T-helper 9 cell (primary cell): ENCODE measurements at places on chromosomes 5 and 9.

- DNase-seq: no peak
Measured at GRCh38 chr5:127969002-127969401, 114.6 kb upstream of the SLC12A2 start.

- no peak for DNase-seq
Measured at GRCh38 chr5:149931992-149932436, 12.6 kb downstream of the PDE6A start.

DNA sequence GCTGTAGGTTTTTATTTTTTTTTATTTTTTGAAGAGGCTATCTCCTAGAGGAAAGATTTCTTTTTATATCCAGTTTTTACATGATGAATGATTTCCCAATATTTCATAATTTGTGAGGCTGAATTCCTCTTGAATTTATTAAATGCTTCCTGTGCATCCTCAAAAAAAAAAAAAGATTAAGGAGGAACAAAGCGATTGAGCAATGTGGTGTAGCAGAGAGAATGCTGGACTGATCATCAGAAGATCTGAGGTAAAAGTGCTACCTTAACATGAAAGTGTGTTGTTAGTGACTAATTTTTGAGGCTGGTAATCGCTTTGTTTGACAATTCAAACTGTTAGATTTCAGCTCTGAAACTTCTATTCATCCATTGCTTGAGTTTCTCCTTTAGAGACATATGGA is 125.1 kb downstream of the ESM1 start:
- DNase-seq: no peak

DNA sequence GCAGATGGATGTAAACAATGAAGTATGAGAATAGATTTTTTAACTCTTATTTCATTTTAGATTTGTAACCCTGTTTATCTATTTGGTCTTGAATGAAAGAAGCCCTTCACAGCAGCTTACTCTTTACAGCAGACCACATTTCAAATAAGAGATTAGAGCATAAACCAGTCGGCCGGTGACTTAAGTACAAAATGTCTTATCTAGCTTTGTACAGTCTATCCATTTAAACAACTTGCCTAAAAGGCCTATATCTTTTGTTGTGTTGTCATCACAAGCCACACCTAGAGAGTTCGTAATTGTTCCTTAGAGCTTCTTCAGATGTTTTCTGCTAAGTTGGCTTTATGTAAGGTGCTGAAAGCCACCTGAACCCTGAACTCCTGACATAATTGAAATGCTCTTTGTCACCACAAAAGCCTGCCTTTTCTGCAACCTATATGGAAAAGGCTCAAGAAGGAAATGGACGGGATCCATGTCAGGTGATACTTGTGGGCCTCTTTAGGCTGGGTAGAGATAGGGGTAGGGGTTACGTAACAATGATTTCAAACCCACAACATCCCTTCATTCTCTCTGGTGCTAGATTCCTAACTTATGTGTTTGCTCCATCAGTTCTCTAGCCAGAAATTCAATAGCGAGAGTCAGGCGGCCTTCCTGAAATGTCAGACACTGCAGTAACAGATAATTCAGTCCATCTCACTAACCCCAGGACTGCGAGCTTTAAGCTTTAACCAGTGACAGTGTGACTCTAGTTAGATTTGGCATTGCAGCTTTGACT is 162.5 kb downstream of the CD180 start:
- DNase-seq: no peak

DNA sequence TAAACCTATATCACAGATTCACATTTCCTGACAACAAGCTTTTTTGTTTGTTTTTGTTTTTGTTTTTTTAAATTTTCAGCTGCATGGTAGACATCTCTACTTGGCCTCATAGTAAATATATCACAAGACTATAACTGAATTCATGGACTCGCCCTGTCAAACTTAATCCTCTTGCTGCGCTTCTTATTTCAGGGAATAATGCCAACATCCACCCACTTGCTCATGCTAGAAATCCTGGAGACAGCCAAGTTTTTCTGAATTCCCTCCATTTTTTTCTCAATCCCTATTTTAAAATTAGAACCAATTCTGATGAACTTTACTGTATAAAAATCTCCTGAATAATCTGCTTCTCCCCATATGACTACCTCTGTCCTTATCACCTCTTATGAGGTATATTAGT is 283.6 kb upstream of the RPS23 start:
- no peak for DNase-seq

DNA sequence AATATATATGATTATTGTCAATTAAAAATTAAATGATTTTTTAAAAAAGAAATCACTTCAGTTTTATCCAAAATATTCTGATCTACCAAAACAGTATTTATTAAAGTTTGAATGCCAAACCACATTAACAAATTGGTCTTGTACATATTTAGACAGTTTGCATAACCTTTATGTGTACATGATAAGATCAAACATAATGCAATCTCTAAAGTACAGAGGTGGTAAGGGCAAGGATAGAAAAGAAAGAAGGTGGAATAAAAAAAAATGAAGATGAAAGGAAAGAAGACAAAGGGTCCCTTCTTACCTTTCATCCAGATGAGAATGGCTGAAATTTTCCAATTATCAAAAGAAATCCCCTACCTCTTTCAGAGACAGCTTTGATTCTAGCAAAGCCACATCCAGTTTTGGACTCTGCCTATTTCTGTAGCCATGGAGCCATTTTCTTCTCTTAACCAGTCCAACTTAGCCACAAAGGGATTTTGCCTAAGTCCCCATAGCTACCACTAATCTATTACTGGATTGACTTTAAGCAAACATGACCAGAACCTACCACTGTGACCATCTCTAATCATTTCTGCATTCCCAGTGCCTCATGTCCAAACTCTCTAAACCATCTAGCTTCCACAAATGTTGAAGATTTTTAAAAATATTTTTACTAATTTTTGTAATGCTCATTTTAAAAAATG is 133.3 kb upstream of the TRPM3 start:
- DNase-seq: no peak

DNA sequence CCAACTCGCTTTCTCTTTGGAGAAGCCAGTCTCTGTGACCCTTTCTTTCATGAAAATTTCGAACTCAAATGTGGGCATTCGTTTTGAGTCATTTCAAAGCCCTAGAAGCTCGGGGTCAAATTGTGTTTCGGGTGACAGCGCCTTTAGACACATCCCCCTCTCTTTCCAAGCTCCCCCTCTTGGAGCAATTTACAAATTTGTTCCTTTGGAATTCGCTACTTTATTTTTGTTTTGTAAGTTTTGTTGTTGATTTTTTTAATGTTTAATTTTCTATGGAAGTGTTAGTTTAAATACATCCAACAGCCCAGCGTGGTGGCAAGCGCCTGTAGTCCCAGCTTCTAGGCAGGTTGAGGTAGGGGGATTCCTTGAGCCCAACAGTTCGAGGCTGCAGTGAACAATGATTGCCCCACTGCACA is 4.6 kb upstream of the BARX1 start:
- no peak for DNase-seq

DNA sequence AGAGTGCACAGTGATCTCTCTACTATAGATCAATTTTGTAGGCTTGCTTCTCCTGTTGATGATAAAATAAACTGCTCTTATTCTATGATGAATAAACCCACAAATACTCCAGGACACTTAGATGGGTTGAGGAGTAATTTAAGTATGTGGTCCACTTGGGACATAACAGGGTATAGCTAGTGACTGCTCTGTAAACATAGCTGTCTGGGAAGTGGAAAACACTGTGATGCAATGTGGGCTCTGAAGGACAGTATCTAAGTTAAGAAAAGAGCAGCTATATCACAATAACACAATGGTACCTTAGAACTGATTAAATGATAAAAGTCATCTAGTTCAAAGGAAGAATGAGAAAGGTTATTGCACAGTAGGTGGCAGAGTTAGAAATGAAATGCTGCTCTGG is 294.3 kb upstream of the HAPLN1 start:
- no peak for DNase-seq

DNA sequence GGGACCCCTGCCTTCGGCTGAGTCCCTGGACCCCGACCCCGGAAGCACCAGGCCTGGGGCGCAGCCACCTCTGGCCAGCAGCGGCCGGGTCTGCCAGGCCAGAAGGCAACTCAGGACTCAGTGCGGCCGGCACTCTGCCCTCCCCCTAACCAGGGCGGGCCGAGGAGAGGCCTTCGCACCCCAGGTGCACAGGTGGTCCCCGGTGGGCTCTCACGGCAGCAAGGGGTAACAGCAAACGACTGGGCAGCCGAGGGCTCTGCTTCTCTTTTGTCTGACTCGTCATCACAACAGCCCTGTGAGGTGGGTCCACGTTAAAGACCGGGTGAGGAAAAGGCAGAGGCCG is 20.7 kb upstream of the NOTCH1 start:
- no peak for DNase-seq

DNA sequence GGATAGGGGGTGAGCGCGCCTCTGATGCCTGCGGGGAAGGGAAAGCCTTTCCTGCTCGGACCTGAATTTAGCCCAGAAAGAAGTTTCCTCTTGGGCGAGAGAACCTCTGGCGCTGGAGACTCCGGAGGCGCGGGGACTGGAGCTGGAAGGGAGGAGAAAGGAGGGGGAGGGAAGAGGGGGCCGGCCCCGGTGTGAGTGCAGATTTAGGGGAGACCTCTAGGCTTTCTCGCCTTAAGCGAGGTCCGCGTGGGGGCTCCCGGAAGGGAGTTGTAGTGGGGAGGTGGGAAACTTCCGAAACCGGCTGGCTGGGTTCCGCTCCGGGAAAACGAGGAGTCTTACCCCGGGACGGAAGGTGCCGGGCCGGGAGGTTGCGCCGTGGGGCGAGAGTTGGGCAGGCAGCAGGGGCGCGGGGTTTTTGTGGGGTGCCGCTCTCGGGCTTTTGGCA is 1.3 kb downstream of the PCSK5 start:
- no peak for DNase-seq

DNA sequence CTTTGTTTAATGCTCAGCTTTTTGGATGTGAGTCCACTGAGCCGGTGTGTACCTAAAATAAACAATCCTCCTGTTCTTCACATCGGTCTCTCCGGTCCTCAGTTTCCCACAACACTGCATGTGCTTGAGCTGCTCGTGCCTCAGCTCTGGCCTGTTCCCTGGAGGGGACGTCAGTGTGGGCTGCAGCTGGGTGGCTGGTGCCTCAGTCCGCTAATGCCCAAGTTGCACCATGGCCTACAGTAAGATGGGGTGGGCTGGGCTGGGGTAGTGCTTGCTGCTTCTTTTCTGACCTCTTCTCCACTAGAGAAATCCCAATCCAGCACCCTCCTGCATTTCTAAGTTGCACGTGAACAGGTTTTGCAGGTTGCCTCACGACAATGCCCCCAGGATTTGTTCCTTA is 595 bp upstream of the BTNL9 start:
- DNase-seq: no peak

DNA sequence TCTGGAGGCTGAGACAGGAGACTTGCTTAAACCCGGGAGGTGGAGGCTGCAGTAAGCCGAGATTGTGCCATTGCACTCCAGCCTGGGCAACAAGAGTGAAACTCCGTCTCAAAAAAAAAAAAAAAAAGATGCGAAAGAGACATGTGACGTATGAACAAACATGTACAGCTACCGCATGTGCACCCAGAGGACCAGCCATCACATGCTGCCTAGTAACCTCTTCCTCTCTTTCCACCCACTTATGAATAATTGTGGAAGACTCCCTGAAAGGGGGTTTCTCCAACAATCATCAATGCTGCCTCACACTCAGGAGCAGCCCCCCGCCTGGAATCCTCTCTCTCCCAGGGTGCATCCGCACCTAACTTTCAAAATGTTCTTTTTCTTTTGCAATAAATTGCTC is 2.2 kb downstream of the SARDH start:
- DNase-seq: no peak

DNA sequence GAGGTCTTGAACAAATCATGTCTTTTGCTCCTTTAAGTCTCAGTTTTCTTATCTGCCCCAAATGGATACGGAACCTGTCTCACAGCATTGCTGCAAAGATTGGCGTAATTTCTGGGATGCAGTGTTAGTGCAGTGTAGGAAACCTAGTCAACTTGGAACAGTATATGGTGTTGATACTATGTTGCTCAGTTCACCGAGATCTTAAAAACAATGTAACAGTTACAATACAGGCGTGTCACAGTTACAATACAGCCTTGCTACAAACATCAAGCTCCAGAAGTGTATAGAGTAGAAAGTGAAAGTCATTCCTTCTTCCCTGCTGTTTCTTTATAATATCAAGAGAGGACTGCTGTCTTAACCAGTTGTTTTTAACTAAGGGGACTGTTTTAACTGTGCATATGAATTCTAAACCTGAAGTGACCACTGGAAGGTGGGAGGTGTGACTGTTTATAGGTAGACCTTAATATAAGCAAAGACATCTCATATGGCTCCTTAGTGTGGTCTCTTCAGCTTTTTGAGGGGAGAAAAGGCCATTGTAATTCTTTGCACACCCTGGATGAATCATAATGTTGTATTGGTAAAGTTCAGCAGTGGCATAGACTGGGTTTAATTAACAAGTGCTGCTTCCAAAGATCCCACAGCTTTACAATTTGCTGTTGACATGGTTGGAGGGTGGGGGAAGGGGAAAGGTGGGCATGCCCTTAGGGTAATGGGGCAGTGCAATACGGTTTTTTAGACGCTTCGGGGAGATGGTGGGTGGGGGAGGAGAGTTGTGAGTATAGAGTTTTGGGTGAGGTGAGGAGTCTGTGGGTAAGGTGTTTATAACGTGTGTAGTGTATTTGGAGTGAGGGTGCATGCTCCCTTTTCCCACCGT is 12.9 kb downstream of the PRRC2B start:
- DNase-seq: no peak

DNA sequence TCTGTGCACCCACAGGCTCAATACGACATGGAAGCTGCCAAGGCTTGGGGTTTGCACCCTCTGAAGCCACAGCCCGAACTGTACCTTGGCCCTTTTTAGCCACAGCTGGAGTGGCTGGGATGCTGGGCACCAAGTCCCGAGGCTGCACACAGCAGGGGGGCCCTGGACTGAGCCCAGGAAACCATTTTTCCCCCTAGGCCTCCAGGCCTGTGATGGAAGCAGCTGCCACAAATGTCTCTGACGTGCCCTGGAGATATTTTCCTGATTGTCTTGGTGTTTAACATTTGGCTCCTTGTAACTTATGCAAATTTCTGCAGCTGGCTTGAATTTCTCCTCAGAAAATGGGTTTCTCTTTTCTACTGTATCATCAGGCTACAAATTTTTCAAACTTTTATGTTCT is 82.3 kb upstream of the LPAR1 start:
- no peak for DNase-seq

GRCh38 chr5:174585472-174585871 is 138.9 kb upstream of the MSX2 start:
- DNase-seq: no peak

DNA sequence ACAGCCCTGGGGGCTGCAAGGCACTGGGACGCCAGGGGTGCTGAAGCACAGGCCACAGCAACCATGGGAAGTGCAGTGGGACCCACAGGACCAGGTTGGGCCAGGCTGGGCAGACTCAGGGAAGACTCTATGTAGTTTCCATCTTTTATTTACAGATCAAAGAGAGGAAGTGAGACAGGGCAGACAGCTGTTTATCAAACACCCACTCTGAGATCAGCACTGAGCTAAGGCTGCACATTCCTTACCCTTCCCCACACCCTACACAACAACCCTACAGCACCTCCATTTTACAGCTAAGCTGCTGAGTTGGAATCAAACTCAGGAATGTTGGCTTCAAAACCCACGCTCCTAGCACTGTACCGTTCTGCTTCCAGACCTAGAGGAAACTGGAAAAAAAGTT is 19.8 kb downstream of the BARHL1 start:
- DNase-seq: no peak
